Hematopoietic multipotent progenitor cell treated with erythropoietin and hydrocortisone succinate and interleukin-3 and kit ligand, for 17 days (in vitro differentiated cells): ENCODE measurements at places on chromosomes 1 and 21.
A peak's percentile ranks its signal among the peaks of the same experiment; 100 is the strongest.

- no peak for DNase-seq
These were observed 7.8 kb upstream of the CELA2B start for GRCh38 chr1:15468145-15468544.

DNA sequence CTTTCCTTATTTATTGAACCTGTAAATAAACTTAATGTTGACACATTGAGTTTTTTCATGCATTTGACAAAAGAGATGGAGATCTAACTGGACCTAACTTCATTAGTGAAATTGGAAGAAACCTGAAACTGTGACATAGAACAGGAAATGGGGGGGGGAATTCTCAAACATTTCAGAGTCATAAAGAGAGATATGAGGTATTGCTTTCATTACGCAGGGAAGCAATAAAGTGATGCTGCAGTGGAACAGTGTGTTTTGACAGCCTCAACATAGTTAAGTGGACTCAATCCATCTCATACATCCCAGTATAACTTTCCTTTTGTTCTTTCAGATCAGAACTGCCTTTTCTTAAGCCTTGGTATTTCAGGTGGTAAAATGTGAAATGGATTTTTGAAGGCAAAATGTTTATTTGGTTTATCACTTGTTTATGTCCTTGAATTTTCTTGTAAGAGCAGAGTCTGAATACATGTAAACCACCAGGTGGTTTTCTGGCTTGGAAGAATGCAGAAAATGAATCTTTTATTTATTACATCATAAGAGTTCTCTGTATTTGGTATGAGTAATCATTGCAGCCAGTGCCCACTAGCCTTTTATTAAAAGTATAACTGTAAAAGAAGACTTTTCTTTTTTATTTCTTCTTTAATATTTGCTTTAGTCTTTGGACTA, 132.5 kb downstream of the ZNF326 start:
- DNase-seq, result no peak

- DNase-seq, result no peak
These were observed 160.2 kb downstream of the TOMM20 start for GRCh38 chr1:234968451-234968850.

- DNase-seq, result no peak
These were observed 16.2 kb downstream of the HAX1 start for GRCh38 chr1:154288661-154289060.

DNA sequence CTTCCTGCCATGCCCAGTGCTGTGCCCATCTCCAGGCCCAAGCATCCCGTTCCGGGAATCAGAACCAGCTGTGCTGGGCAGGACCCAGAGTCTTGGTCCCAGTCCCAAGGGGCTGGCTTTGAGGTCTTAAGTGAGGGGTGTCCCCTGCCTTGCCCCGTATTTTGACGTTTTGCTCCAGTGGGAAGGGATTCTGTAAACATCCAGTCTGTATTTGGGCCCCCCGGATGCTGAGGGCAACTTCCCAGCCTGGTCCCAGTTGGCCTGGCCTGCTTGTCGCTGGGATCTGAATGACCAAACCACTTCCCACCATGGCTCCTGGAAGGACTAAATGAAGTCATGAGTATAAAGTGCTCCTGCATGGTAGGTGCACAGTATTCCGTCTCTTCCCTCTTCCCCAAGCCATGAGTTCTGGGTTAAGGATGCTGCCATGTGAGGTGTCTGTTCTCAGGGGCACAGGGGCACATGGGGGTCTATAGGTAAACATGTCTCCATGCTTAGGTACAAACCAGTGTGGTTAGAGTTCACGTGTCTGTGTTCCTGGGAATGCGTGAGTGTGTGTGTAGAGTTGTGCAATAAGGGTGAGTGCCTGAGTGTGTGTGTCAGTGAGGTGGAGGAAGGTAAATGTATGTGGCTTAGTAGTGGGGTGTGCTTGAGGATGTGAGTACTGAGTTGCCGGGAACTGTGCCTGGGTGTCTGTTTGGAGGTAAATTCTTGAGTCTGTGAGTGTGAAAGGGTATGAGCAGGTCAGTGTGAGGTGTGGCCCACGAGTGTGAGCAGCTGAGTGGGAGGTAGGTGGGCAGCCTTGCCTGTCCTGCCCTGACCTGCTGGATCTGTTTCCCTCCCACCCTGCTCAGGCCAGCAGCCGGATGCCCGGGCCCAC, 1.5 kb downstream of the B4GALT2 start:
- DNase-seq, result no peak

DNA sequence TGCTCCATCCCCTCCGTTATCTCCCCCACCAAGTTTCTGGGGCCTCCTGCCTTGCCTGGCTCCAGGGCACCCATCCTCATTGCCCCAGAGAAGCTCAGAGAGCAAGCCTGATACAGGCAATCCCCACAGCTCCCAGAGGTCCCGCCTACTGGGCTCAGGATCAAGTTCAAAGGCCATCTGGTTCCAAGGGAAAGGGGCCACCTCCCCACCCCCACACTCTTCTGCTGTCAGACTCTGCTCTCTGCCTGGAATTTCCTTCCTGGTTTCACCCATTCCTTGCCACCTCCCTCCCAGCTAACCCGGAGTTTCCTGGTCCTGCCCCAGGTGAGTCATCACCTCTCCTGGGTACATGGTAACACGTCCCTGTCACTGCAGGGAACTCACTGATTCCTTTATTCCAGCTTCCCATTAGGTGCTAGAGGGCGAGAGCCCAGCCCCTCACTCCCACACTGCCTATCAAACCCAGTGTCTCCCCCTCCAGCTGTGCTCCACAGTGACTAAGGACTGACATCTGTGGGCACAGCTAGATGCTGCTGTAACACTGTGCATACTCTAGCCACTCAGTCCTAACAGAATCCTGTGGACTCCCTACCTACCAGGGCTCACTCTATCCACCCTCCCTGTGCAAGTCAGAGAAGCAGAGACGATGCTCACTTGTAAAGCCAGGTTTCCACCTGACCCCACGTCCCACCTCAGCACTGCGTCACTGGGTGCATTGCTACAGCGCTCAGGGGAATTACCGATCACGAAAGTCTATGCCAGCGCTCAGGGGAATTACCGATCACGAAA, 21.8 kb downstream of the RSPH1 start:
- DNase-seq, result no peak

DNA sequence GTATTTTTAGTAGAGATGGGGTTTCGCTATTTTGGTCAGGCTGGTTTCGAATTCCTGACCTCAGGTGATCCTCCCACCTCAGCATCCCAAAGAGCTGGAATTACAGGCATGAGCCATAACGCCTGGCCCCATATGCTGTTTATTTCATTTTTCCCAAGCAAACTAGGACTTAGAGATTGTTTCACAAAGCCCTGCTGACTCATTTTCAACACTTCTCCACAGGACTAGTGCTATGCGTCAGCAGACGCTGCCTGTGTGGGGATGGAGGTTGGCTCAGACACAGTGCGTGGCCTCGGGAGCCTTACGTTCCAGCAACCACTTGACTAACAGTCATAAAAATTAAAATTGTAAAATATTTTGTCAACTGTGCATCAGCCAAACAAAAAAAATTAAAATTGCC, 22.7 kb downstream of the PKNOX1 start:
- no peak for DNase-seq

DNA sequence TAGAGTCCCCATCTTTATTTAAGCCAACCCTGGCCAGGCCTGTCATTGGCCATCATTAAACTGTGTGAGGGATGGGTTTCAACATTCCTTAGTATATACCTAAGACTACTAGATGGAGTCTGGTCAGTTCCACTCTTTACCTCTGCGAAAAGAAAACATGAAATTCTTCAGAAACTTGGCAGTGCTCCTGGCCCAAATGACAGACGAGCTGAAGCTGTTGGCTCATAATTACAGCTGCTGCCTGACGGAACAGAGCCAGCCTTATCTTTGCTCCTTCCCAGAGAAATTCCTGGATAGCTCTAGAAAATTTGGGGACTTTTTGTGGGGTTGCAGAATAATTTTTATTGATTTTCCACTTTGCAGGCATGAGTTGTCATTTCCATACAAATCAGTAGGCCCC, 30.4 kb downstream of the NPHS2 start:
- DNase-seq, result no peak

- no peak for DNase-seq
These were observed 105.9 kb upstream of the IGSF21 start for GRCh38 chr1:18001725-18002124.

GRCh38 chr1:205351984-205352713, 4.6 kb downstream of the KLHDC8A start:
- peak; percentile 25 for DNase-seq

DNA sequence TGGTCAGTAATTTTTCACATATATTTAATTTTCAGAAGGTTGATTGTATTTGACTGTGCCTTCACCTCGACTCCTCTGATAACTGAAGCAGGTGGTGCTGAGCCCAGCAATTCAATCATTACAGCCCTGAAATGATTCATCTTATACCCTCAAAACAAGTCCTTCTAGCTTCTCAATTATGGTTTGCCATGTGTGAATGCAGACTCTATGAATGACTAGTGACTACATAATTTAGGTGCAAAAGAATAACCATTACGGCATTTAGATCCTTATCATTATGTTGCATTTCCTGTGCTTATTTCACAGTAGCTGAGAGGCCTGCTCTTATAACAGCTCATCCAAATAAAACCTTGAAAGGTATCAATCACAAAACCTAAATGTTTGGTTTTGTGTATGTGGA, 54.0 kb upstream of the COL11A1 start:
- DNase-seq, result no peak

DNA sequence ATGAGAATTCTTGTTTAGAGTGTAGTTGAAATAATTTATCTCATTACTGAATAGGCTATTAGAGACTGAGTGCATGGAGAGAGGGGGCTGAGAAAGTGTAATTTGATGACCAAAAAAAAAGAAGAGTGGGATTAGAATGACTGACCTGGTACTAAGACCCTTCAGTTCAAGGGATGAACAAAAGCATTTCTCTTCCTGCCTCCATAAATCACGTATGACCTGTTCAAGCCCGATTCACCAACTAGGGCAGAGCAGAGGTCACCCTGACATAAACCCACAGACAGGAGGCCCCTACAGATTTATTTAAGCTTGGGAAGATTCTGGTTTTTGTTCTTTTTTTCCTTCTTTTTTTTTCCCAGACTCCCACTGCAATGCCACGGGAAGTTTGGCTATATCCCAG, 123.7 kb upstream of the COP1 start:
- no peak for DNase-seq

- DNase-seq, result peak; percentile 61
These were observed 1.3 kb downstream of the HES3 start for GRCh38 chr1:6245086-6245868.

- DNase-seq, result no peak
These were observed 37.5 kb upstream of the WLS start for GRCh38 chr1:68269637-68270430.

GRCh38 chr1:11499601-11500331, 20.8 kb downstream of the DISP3 start:
- no peak for DNase-seq

GRCh38 chr1:228376651-228377631, 29.7 kb downstream of the TRIM11 start:
- no peak for DNase-seq

- DNase-seq, result no peak
These were observed 53.1 kb upstream of the ADAR start for GRCh38 chr1:154661110-154661509.

DNA sequence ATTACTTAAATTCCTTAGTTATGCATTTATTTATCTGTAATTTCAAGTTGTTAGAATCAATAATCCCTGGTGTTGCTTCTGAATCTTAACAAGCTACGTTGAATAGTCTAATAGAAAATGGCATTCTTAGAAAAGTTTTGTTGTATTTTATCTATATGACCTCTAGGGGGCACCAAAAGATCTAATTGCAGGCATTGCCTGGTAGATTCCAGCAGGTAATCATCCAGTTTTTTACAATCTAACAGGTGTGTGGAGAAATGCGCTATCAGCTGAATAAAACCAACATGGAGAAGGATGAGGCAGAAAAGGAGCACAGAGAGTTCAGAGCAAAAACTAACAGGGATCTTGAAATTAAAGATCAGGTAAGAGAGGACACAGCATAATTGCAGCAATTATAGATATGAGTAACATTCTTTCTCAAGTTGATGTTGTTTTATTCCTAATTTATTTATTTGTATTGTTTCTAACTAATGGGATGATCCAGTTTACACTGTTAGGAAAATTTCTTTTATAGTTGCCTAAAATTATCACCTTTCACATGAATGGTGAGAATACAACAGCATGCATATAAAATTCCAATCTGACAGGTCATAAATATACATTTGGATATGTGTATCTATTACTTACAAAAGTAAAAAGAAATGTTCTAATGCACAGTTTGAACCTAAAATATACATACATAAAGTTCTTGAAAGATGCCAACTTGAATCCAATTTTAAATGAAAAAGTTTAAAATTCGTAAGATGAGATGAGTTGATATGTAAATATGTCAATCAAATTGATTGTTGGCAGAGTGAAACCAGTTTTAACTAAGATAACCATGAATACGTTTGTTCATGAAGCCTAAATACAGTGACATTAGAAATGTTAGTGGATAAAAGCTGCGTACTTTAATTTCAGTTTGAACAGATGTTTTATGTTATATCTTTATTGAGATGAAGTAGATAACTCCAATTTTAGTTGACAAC, 88.4 kb downstream of the SDCCAG8 start:
- DNase-seq, result peak; percentile 71

DNA sequence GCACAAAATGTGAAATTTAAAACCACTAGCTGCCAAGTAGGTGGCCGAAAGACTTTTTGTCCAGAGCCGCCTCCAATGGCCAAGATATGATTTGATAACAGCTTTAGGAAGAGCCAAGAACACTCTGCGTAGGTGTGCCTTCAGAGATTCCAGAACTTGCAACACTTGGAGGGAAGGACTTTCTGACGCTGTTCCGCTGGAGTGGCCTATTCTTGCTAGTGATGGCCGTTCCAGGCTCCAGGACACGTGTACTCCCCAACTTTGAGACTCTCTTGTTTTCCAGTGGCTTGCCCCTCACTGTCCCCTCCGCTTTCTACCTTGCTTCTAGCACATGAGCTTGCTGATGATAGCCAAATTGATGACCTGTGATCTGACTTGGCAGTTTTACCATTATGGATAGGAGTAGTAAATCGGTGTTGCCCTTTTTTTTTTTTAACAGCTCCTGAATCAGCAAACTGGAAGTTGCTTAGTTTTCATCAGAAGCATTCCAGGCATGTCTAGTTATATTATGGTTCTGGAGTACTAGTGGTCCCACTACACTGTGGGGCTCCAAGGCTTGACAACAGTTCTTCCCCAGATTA, 1.0 kb downstream of the PRDX6 start:
- DNase-seq, result peak; percentile 60

DNA sequence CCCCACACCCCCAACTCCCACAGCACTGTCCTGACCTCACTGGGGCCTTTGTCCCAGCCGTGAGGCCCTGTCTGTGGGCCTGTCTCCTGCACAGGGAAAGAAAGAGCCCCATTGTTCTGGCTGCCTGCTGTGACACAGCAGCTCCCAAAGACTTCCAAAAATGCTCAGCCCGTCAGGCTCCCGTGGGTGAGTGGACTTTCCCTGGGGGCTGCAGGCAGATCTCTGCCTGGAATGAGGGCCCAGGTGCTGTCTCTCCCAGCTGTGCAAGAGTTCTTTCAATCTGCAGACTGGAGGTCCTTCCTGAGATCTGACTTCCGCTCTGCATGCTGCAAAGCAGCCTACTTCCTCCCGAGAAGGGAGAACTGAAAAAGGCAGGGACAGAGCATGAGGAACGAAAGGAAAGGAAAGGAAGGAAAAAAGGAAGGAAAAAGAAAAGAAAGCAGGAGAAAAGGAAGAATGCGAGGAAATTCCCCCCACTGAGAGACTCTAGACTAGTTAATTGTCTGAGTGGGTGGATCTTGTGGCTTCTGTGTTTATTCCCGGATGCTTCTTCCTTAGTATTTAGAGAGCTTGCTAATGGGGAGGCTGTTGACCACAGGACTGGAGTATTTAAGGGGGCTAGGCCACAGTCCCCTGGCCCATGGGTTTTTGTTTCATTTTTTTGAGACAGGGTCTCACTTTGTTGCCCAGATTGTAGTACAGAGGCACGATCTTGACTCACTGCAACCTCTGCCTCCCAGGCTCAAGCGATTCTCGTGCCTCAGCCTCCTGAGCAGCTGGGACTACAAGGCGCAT, 15.0 kb downstream of the NES start:
- DNase-seq, result no peak
